ENCODE measurements at places on chromosomes 1 and 21.

- DNase-seq, result no peak
These were observed 248.6 kb upstream of the DEPDC1 start for GRCh38 chr1:68745451-68745850.

GRCh38 chr21:43191971-43192370 lies 23.2 kb downstream of the CRYAA start:
- DNase-seq, result no peak

DNA sequence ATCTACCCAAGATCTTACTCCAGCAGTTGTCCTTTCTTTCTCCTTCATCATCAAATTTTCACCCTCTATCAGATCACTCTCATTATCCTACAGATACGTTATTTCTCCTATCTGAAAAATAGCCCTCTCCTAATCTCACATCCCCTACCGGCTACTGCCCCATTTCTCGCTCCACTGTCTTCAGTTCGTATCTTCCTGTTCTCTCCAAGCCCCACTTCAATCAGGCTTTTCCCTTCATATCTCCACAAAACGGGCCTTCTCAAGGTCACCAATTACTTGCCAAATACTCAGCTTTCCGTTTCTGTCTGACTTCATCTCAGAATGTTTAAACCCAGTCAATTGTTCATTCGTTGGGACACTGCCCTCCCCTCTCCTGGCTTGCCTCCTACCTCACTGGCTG lies 32.4 kb downstream of the SLC30A1 start:
- no peak for DNase-seq

GRCh38 chr1:164515231-164515630 lies 43.8 kb upstream of the PBX1 start:
- DNase-seq, result no peak

DNA sequence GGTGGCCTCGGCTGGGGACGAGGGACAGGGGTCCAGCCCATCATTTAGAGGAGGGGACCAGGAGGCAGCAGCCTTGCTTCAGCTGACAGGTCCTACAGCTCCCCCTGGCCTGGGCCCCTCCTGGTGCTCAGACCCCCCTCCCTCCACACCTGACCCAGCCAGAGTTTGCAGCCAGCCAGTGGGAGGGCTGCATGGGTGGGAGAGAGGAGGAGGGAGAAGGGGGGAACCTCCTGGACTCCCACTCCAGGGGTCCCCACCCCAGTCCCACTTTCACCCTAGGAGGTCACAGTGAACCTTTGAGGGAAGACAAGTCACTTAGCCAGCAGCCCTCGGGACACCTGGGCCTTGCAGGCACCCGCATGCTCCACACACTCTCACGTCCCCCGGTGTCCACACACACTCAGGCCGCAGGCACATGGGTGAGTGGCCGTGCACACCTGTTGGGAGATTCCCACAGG lies 108.9 kb upstream of the ZBTB40 start:
- DNase-seq, result no peak

- DNase-seq, result no peak
These were observed 34.3 kb upstream of the PTGFRN start for GRCh38 chr1:116875391-116875790.
